Osteoblast (primary cell): ENCODE measurements at places on chromosomes 3 and 15. TPM values are rescaled to one million over a fixed set of nuclear protein-coding genes. Genes with fewer than 3 reads are reported as not detected.

- DNase-seq, result peak; percentile 78
Observed at GRCh38 chr3:42661593-42662022, 8.1 kb downstream of the ZBTB47 start.

DNA sequence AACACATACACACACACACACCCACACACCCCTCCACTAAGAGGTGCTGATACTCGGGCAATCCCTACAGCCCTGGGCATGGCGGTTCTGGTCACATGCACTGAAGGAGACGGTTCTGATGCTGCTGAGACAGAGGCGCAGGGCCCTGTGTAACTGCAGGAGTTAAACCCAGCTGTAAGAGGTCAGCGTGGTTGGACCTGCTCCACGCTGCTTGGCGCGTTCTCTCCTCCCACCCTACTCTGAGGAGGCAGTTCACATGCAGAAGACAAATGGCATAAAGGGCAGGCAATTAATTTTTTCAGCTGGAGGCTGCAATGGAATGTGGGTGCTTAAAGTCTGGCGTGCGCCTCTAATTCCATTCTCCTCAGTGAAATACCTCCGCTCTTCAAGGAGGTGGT, 35.2 kb downstream of the GRK7 start:
- no peak for DNase-seq

Gene TYRO3
- 6.2 and 6.8 TPM in 2 replicates for total RNA-seq

Gene ITIH3
- total RNA-seq, result under 0.01 TPM in 1 of 2 replicates, not detected in the other

Gene SPTBN5
- under 0.01 and 0.36 TPM in 2 replicates for total RNA-seq

- no peak for DNase-seq
Observed at GRCh38 chr15:46552316-46552715, 917.5 kb downstream of the SQOR start.

DNA sequence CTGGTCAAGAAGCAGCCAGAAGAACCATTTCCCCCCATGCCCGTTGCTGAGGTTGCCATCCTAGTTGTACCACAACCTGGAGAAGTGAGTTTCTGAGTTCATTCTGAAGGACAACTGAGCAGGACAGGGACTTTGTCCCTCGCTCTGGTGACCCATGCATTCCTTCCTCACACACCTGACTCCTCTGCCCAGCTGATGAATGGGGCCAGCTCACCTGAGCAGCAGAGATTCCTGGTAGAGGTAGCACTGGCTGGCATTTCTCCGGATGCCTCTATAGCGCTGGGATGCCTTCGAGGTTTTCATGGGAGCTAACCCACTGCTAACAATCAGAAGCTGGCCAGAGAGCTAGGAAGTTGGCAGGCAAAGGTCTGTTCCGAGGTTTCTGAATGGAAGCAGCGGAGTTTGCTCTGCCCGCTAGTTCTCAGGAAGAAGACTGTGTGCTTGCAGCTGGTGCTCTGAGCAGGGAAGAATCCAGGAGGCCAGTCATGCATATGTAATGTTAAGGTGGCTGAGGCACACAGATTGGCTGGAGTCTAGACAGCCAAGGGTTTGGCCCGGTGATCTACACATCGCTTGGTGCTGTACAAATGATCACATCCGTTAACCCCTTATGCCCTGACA, at the start of gene TMC3:
TSS of gene TMC3 (minus strand) at position 439 of the 621 bp plus-strand sequence. CDS start at position 303, 136 bp downstream.
- no peak for DNase-seq

DNA sequence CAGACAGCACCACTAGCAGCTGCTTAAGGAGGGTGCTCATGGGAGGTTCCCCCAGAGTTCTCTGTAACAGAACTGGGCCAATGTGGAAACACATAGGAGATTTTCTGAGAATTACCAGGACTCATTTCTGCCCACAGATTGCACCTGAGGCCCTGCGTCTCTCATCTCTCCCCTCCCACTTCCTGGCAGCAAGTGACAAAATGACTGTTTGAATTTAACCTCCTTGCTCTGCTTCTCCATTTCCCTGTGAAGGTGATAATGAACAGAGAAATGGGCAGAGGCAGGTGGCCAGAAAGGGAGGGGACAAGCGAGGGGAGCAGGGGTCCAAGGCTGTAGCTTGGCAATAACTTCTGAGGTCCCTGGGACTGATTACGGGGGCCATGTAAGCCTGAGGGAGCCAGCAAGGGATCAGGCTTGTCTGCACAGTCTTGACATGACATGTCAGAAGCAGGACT, 8.0 kb downstream of the EPHB1 start:
- no peak for DNase-seq

DNA sequence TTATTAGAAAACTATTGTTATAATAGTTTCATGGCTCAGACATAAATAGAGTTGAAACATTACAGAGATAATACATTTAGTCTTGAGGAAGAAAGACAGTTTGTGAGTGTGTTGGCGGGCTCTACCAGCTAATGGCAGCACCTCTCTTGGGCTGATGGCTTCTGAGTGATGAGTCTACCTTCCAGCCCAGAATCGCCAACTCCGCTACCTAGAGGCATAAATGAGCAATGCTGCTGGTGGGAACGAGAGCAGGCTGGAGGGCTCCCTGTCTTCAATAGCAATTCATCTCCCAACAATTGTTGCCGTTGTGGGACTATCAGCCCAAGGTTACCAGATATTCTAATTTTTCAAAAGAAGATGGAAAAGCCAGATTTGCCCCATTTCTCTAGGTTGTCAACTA, 388.7 kb downstream of the FOXP1 start:
- peak; percentile 35 for DNase-seq

DNA sequence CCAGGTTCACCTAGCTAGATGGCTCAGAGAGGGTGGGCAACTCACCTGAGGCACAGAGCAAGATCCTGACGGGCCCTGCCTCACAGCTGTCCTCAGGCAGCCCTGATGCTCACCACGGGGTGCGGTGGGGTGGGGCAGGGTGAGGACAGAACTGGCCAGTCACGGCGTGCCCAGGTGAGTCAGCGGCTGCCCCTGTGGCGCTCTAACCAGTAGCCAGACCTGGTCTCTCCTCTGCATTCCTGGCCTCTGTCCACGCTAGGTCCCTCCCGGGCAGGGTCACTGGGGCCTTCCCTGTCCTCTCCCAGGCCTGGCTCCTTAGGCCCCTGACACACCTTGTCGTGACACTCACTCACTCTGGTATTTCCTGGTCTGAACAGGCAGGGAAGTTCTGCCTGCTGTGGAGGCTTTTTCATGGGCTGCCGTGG, 901 bp downstream of the ALS2CL start:
- DNase-seq, result no peak

DNA sequence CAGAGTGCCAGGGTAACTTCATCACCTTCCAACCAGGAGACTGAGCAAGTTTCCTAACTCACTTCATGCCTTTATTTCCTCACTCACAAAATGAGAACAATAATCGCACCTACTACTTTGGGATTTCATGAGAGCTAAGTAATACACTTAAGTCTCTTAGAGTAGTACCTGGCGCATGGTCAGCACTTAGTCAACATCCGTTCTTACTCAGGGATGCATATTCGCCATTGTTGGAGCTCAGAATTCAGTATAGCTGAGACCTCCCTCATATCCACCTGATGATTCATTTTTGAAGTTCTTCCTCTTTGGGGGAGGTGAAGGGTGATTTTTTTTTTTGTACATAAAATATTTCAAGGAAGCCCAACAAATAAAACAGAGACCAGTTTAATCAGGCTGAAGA, 188.2 kb downstream of the AGBL1 start:
- DNase-seq, result no peak

DNA sequence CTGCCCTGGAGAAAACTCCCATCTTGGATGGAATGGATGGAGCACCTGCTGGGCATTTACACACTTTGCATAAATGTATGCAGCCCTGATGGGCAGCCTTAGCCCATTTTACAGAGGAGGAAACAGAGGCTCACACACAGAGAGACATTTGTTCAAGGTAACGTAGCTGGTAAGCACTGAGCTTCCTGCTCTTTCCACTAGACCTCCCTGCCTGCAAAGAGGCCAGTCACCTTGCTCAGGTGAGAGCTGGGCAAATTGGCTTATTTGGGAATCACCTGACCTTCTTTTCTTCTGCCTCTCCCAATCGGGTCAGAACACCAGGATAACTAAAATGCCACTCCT, 51.4 kb upstream of the FLNB start:
- no peak for DNase-seq

DNA sequence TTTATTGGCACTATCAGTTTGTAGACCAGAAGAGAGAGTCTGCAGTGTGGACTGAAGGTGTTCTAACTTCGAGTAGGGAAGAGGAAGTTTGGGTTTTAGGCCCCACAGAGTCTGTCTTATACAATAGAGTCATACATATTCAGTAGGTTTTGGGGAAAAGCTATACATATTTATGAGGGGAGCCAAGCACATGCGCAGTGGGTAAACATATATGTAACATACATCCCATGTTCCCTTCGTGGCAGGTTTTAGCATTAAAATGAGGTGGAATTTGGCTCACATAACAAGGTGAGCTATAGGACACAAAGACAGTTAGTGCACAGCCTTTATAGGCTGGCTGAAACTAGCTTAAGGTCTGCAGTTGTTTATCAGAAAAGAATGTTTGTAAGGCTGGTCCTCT, 4.9 kb downstream of the GALK2 start:
- DNase-seq, result no peak

Gene PRSS50
- not detected in 2 replicates for total RNA-seq

- no peak for DNase-seq
Observed at GRCh38 chr3:180058238-180058637, 21.5 kb upstream of the PEX5L start.

GRCh38 chr15:90760661-90761232, 43.6 kb downstream of the BLM start:
- peak; percentile 65 for DNase-seq

DNA sequence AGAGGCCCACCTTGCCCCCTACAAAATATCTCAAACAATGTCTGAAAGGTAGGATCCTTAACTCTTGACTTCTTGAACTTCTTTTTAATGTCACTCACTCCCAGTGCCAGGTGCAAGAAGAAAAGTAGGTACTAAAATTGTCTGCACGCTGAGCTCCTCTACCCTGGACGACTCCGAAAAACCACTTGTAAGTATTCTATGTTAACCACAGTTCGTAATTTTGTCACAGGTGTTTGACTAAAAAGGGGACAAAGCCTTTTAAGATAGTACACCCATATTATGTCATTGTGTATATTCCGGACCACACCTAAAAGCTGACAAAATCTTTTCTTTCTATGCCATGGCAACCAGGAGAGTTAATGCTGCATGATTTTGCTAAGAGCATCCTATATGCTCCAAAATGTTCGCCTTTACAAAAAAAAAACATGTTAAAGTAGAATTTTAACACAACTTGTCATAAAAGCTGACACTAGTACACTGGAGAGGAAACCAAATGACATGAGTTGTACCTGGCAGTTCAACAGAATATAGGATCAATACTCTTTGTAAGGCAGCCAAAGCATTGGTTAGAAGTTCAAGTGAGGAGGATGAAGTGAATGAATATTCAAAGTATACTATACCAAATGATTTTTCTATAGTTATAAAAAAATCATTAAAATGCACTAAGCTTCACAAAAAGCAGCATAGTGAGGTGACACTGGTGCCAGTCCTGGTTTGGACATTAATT, 210.5 kb downstream of the FOXP1 start:
- no peak for DNase-seq

DNA sequence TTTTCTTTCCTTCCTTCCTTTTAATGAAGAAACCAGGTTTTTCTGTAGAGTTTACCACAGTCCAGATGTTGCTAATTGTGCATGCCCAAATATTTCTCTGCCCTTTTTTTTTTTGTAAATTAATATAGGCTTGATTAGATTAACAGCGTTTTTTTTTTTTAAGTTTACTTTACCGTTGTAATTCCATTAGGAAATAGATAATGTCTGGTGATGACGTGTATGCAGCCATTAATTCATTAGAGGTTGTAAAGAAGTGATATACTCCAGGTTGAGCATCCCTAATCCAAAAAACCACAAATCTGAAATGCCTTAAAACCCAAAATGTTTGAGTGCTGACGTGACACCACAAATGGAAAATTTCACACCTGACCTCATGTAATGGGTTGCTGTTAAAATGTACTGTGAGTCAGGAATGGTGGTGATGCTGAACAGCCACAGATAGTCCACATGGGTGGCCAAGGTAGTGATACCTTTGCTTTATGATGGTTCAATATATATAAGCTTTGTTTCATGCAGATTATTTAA, 43.2 kb downstream of the KNL1 start:
- DNase-seq, result no peak

Gene CCDC54
- total RNA-seq, result not detected in 2 replicates

Gene PDZRN3
- total RNA-seq, result 18.3 and 26.4 TPM in 2 replicates

- DNase-seq, result no peak
Observed at GRCh38 chr3:189122526-189123205, 49.1 kb upstream of the TPRG1 start.

DNA sequence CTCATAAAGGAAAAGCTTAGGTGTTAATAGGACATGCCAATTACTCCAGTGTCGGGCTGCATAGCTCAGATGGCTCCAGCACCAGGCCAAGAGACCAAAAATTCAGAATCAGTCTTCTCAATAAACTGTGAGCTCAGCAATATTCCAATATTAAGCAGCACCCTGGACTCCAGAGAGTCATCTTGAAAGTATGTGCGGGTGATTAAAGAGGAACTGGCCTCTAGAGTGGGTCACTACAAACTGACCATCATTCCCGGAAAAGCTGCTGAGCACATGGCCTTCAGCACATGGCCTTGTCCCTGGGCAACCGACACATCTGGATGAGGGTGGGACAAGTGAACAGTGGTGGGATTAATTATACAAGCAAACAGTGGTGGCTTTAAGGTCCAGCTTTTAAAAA, 59.0 kb downstream of the MAGI1 start:
- DNase-seq, result peak; percentile 76

Gene GADL1
- total RNA-seq, result not detected in 2 replicates

Gene CHRM5
- under 0.01 TPM in 2 replicates for total RNA-seq

DNA sequence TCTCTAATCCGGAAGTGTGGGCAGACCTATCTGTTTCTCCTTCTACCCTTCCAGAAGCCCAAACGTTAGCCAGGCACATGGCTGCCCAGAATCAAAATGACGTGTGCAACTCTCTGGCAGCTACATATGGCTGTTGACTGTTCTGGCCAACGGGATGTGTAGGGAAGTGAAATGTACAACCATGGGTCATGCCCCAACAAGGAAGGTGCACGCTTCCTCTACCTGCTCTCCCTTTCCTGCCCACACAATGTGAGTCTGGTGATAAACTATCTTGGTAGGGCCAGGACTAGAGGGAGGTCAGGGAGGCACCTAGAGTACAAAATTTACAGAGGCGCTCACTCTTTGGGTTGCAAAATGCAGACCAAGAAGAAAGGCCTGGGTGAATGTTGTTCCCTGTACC, 495.9 kb upstream of the PROK2 start:
- DNase-seq, result no peak

- DNase-seq, result no peak
Observed at GRCh38 chr3:45781271-45781670, 15.1 kb downstream of the SLC6A20 start.

Gene CIDEC
- not detected in 2 replicates for total RNA-seq

DNA sequence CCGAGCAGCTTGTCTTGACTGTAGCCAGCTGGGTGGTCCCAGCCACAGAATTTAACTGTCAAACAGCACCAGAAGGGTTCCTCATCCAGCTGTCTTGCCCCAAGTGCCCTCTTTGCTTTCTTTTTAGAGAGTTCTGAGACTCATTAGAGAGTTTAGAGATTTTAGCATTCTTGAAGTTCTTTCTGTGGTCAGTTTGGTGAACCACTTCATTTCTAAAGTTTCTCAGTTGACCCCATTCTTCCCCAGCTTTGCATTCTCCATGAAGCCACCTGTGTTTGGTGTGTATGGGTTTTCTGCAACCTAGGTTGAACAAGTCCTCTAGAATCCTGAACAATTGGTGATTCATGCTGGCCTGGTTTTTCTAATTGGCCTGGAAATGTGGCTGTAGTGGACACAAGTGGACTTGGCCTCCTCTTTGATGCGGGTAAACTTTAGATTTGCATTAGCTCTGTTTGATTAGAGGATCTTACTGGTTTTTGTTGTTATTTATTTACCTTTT, 33.7 kb downstream of the FLNB start:
- peak; percentile 53 for DNase-seq

Gene PGBD4
- total RNA-seq, result 1.8 and 2.1 TPM in 2 replicates
